ENCODE measurements at places on chromosomes 6 and 20.
A peak's percentile ranks its signal among the peaks of the same experiment; 100 is the strongest.

DNA sequence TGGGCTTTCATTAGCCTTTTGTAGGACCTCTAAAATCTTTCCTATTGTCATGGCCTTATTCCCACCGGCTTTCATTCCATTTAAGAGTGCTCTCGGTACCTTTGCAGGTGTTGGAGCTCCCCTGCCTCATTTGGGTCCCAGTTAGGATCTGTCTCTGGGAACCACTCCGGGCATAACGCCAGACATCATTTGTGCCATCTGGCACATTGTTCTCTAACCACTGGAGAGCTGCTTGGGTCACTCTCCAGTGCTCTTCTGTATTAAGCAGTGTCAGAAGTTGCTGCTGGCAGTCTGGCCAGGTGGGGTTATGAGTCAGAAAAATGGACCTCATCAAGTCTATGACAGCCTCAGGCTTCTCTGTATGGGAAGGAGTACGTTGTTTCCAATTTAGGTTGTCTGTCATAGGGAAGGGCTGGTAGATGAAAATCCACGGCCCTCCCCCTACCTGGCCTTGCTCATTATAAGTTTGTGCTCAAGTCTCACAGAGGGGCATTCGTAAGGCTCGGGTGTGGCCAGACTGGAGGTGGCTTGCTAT is 62.9 kb upstream of the MOCS1 start:
- no peak for DNase-seq

DNA sequence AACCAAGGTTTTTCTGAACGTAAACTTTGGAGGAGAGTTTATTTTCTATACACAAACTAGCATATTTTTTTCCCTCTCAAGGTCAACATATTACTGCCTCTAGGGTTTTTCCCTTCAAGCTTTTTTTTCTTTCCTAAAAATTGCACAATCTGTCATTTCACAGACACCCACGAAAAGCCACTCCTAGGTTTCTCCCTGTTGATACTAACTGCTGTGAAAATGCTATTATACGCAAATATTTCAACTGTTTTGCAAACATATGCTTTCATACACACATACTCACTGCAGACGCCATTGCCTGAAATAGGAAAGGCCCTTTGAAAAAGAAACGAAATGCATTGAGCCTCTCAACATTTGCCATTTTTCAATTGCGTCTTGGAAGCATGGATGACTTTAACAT is 333.0 kb downstream of the CD83 start:
- no peak for DNase-seq

DNA sequence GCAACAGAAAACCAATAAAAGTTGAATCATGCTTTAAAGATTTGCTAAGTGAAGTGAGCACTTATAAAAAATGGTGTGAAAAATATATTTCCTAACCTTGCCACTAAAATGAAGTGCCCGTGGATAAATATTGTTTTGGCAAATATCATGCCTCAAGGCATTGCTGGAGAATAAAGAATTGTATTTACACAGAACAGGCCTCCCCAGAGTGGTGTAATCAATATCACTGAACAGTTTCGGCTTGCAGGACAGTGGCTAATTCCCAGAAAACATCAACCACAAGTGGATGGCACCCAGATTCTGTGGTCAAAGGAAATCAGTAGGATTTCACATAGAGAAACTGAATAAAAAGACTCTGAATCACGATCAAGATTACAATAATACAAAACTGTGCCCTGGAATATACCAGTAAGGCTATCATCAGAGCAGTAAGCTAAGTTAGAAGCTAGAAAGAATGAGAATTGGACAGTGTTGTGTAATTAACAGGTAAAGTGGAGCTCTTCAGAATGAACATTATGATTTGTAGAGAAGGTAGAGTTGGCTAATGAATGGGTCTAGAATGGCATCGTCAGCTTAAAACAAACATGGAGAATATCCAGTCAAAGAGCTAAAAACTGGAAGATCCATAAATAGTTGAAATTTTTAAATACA is 1026.9 kb upstream of the ADGRB3 start:
- DNase-seq = no peak

GRCh38 chr6:168217216-168217879 is 102.2 kb downstream of the DACT2 start:
- no peak for DNase-seq

- DNase-seq = no peak
Measured at GRCh38 chr6:92243315-92243714, 1176.0 kb downstream of the EPHA7 start.

DNA sequence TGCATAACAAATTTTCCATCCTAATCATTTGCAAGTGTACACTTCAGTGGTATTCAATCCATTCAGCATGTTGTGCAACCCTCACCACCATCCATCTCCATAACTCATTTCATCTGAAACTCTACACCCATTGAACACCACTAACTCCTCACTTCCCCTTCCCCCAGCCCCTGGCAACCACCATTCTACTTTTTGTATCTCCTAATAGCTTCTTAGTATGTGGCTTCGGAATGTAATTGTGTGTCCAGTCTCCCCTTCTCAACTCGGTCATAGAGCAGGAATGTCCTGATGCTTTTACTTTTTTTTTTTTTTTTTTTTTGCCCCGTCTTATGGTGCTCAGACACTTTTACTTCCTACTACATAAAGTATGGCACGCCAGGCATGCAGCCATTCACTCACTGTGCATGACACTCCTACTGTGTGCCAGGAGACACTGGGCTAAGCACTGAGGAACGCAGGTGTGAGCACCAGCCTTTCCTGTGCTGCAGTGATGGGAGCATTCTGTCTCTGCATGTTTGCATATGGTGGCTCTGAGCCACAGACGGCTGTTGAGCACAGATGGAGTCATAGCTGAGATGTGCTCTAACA is 15.3 kb downstream of the HCK start:
- no peak for DNase-seq

GRCh38 chr6:125174626-125175025 is 21.1 kb downstream of the TPD52L1 start:
- DNase-seq = no peak

GRCh38 chr20:35269055-35269781 is 8.7 kb downstream of the MMP24OS start:
- peak; percentile 84 for DNase-seq

- DNase-seq = no peak
Measured at GRCh38 chr6:159729598-159730331, 2.5 kb downstream of the WTAP start.

DNA sequence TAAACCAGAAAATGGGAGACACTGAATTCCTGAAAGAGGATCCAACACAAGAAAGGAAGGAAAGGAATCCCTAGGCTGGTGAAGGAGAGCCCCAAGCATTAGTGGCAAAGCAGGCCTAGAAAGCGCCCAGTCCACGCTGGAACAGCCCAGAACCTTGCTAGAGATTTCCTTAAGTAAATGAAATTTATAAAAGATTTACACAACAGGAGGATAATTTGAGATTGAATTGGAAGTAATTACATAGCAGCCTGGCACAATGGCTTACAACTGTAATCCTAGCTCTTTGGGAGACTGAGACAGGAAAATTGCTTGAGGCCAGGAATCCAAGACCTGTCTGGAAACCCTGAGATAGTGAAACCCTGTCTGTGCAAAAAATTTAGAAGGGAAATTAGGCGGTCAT is 26.8 kb upstream of the C20orf144 start:
- DNase-seq = no peak

- no peak for DNase-seq
Measured at GRCh38 chr6:31430449-31430848, 27.1 kb downstream of the MICA start.

DNA sequence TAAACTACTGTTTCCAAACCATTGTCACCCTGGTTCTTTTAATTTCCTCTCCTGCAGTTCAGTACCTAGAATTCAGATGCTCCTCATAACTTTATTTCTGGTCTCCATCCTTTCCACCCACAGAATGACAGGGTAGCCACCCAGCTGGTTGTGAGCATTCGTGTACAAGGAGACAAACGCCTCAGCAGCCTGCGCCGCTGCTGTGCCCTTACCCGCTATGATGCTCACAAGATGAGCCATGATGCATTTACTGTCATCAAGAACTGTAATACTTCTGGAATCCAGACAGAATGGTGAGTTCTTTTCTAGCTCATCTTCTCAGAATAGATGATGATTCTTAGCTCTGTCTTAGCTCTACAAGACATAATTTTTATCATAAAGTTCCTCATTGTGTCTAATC is 18.6 kb downstream of the GTPBP2 start:
- DNase-seq = no peak

GRCh38 chr20:47725248-47725973 is 59.9 kb downstream of the SULF2 start:
- peak; percentile 87 for DNase-seq

GRCh38 chr6:104357928-104358327 is 501.8 kb downstream of the HACE1 start:
- no peak for DNase-seq

- DNase-seq = peak; percentile 57
Measured at GRCh38 chr20:32089637-32090362, 19.7 kb upstream of the TM9SF4 start.

DNA sequence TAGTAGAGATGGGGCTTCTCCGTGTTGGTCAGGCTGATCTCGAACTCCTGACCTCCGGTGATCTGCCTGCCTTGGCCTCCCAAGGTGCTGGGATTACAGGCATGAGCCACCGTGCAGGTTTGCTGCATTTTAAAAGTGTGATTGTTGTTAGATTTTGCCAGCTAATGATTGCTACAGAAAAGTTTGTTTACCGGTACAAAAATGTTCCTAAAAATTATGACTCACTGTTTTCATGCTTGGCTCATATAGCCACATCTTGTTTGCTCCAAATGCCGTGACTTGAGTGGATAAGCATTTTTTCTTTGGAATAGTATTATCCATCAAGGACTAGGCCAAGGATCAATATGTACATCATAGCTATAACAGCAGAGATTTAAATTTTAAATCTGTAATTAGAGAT is 24.3 kb downstream of the LRRN4 start:
- no peak for DNase-seq

GRCh38 chr6:75210885-75211739 is 5.3 kb upstream of the COL12A1 start:
- DNase-seq = no peak

- no peak for DNase-seq
Measured at GRCh38 chr6:84597238-84597875, 167.0 kb downstream of the TBX18 start.

GRCh38 chr6:38118791-38119365 is 299.4 kb downstream of the ZFAND3 start:
- DNase-seq = no peak

DNA sequence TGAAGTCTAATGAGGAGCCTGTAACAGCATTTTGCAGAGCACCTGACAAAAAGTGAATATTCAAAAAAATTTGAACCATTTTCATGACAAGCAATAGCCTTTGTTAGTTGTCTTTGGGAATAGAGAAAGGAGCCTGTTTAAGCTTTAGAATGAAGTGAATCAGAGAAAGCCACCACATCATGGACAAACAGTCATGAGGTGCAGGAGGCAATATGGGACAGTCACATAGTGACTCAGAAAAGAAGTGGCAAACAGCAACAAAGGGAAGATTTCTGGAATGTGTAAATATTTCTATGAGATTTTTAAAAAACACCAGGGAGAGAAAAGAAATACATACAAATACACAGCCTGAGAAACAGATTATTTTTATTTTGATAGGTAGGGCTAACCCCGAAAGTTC is 6.6 kb downstream of the KLHL31 start:
- DNase-seq = no peak

DNA sequence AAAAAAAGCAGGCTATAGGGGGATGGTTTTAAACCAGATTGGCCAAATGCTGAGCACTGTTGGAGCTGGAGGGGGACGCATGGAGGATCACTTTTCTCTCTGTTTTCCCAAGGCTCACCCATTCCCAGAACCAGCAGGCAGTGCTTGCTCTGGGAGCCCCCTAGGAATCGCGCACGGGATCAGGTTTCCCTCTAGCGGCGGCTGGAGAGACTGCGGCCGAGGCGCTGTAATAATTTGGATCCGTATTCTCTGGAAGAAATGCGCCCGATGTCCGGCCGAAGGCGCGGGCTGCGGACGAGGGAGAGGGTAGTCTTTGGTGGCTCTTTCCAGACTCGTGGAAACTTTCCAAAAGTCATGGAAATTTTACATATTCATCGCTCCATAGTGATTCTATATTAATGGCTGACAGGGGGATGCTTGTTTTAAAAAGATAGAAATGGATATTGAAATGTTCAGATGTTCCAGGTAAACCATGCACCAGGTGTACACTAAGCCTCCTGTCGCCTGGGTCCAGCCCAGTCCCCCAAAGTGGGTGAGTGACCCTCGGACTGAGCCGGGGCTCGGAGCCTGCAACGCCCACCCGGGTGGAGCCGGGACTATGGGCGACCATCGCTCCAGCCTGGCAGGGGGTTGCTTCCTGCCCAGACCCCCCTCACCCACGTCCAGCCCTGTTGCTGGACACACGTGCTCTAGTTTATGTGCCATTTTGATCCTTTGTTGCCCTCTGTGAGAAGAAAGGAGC is 78.7 kb upstream of the PHACTR3 start:
- peak; percentile 80 for DNase-seq

DNA sequence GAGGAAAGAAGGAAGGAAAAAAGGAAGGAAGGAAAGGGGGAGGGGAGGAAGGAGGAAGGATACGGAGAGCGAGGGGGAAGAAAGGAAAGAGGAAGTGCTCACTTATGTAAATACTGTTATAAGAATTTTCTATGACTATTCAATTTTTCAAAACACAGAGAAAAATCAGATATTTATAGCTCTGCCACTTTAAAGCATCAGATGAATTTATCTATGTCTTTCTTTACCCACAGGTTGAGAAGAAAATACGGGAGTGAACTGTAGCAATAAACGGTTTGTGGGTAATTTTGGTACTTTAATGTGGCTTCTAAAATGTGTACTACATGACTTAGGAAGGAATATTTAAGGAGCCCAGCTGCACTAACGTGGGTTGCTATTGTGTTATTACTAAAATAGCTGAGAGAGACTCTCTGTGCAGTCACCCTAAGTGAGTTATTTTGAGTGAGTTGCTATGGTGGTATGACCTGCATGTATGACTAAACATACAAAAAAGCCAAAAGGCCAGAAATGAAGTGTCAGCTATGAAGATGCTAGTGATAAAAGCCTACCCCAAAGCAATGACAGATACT is 225.5 kb downstream of the SOD2 start:
- no peak for DNase-seq

- peak; percentile 38 for DNase-seq
Measured at GRCh38 chr6:5138995-5139827, 54.1 kb downstream of the PPP1R3G start.

DNA sequence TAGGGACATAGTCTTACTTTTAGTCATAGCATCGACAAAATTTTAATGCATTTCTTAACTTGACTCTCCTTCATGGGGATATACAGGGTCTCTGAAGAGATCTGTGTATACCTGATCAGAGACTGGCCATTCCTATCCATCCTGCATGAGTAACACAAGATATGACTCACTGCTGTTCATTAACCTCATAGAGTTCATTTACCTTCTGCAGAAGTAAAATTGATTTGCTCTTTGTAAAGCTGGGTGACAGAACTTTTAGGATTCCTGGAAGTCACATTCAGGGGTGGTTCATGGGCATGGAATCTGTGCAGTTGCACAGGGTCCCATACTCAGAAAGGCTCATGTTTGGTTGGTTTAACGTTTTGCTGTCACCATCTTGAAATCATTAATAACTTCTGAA is 53.2 kb downstream of the PDE7B start:
- DNase-seq = no peak

DNA sequence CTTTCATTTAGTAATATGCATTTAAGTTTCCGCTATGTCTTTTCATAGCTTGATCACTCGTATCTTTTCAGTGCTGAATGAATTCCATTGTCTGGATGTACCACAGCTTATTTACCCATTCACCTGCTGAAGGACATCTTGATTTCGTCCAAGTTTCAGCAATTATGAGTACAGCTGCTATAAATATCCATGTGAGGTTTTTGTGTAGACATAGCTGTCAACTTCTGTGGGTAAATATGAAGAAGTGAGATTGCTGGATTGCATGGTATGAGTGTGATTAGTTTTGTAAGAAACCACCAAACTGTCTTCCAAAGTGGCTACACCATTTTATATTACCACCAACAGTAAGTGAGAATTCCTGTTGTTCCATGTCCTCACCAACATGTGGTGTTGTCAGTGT is 79.2 kb upstream of the STMND1 start:
- no peak for DNase-seq
